ENCODE measurements at places on chromosomes 5 and 9.

- no peak for DNase-seq
Observed at GRCh38 chr5:107668154-107669095, 2.3 kb downstream of the EFNA5 start.

GRCh38 chr9:34254141-34254913 lies 74.7 kb downstream of the KIF24 start:
- DNase-seq: no peak

- DNase-seq: no peak
Observed at GRCh38 chr9:113511047-113511521, 47.6 kb downstream of the RGS3 start.

DNA sequence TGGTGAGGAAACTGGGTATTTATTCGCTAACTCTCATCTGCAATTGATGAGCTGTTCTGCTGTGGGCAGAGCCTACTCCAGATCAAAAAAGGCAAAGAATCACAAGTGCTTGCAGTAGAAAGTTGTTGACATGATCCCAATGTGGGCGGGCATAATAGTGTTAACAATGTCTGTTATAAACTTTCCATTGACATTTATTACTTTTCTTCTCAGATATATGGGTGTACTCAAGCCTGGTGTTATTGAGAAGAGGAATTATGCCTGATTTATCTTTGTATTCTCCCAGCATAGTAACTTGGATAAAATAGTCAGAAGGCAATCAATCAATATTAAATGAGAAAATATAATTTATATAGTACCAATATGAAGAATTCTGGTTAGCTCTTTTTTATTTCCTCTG lies 47.8 kb downstream of the ZNF474 start:
- DNase-seq: no peak

DNA sequence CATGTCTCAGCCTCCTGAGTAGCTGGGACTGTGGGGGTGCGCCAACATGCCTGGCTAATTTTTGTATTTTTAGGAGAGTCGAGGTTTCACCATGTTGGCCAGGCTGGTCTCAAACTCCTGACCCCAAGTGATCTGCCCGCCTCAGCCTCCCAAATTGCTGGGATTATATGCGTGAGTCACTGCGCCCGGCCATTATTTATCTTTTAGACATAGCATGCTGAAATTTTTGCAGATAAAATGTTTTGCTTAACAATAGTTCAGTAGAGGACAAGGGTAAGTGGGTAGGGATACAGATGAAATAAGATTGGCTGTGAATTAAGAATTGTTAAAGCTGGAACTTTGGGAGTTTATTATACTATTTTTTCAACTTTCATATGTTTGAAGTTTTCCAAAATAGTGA lies 150.8 kb upstream of the GRHPR start:
- no peak for DNase-seq

- DNase-seq: no peak
Observed at GRCh38 chr5:132865668-132866341, 464 bp downstream of the GDF9 start.

DNA sequence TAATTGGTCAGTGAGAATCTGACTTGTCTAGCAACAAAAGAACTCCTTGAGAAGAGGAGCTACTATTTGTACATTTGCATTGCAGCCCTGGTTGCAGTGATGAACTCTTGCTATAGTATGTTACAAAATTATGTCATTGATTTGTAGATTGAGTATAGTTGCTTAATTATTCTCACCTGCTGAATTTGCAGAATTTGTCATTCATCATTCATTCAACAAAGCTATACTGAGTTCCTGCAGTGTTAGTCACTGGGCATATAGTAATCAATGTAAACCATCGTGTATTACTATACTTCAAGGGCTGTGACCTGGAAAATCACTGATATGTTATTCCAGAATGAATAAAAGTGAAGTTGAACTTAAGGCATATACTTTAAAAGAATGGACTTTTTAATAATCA lies 50.1 kb downstream of the SLC1A3 start:
- DNase-seq: no peak

- DNase-seq: no peak
Observed at GRCh38 chr9:5025416-5025815, 40.3 kb downstream of the JAK2 start.

All from NCI-H1436 (cell line).